Gastroesophageal sphincter (tissue), 4 donors: ENCODE measurements at places on chromosomes 7 and 10. TPM values are rescaled to one million over a fixed set of nuclear protein-coding genes. Genes with fewer than 3 reads are reported as not detected.

- ATAC-seq = no peak
Measured at GRCh38 chr10:75688506-75689300, 257.3 kb downstream of the LRMDA start.

The EN2 gene
- total RNA-seq = not detected

- ATAC-seq = no peak
Measured at GRCh38 chr10:61900829-61901792, at the start of gene ARID5B. Gene ARID5B, plus strand, starts transcription at chr10:61901699. Its CDS starts 11 bp downstream, at chr10:61901710.

The TBX20 gene
- not detected for total RNA-seq

The PPRC1 gene
- 17.8 TPM for total RNA-seq

The EIF4EBP2 gene
- 93.7 TPM for total RNA-seq

- ATAC-seq = no peak
Measured at GRCh38 chr10:22317771-22318565, 1.8 kb downstream of the COMMD3 start.

The CRHR2 gene
- total RNA-seq = 0.15 TPM

- ATAC-seq = no peak
Measured at GRCh38 chr10:119520283-119520682, 22.2 kb downstream of the RGS10 start.

The PPP3CB gene
- total RNA-seq = 74.1 TPM

The IGFBP3 gene
- total RNA-seq = 92.9 TPM

The TSPAN33 gene
- 15.5 TPM for total RNA-seq

GRCh38 chr10:15163253-15163828, 5.2 kb downstream of the NMT2 start:
- ATAC-seq = no peak

DNA sequence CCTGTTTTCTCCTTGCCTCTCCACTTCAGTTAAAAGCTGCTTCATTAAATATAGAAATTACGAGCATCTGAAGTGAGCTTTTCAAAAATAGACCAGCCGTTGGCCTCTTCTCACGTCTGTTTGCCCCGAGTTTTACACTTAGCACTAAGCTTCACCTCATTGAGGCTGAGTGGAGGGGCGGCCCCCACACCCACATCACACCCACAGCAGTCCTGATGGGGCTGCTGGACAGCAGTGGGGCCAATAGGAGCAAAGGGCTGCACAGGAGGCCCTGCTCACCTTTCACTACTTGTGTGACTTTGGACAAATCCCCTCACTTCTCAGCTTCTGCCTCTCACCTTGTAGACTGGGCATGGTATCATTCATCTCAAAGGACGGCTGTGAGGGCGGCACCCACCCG, 677.8 kb downstream of the SDK1 start:
- no peak for ATAC-seq

DNA sequence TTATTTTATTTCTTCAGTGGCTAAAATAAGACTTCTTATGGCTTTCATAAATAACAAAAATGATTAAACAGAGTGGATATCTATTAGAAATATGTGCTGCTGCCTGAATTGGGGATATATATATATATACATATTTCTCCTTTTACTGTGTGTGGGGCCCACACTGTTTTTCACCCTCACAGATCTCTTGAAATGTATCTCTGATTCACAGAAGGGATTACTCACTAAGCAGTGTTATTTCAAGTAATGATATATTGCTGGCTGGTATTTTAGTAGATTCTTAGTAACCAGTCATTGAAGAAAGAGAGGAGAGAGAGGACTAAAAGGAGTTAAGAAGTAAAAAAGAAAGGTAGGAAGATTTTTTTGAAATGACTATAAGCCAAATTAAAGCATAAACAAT, 308.6 kb upstream of the NRP1 start:
- ATAC-seq = no peak

GRCh38 chr10:22271786-22272185, 44.4 kb upstream of the COMMD3 start:
- no peak for ATAC-seq

DNA sequence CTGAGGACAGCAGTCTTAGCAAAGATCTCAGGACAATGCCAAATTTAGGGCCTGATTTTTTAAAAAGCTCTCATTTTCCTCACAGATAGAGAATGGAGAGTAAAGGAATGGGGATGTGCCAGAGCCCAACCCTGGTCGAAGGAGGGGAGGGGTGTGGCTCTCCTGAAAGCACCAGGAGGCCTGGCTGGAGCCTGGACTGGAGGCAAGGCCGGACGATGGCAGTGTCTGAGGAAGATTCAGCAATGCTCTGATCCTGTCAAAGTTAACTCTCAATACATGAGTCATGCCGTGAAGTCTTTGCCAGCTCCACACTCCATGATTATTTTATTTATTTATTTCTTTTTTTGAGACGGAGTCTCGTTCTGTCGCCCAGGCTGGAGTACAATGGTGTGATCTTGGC, 108.3 kb downstream of the UPF2 start:
- peak; percentile 28 for ATAC-seq

The GPR141 gene
- not detected for total RNA-seq
